ENCODE measurements at places on chromosomes 5 and 9.

- DNase-seq, result no peak
These were observed 165.2 kb upstream of the NFIB start for GRCh38 chr9:14479163-14479560.

DNA sequence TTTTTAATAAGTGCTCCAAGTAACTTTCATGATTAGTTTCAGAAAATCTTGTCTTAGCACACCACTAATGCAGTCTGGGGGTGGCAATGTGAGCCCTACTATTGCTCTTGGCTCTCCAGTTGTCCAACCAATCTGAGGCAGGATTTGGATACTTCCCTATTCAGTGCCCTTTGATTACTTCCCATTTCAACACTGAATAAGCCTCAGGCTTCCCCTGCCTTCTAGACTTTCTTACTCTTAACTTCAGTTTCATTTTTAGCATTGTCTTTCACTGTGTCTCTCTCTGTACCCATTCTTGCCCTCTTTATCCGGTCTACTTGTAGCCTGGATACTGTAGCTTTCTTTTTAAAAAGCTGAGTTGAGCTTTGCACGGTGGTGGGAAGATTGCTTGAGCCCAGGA lies 186.1 kb downstream of the C9orf152 start:
- no peak for DNase-seq

DNA sequence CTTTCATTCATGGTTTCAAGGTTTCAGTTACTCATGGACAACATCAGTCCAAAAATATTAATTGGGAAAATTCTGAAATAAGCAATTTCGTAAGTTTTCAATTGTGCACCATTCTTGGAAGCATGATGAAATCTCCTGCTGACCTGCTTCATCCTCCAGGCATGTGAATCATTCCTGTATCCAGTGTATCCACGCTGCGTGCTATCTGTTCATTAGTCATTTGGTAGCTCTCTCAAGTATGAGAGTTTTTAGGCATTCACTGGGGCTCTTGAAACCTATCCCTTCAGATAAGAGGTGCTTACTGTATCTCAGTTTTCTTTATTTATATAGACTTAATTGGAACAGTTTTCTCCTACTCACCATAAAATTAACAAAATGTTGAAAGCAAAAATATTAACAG lies 293.0 kb downstream of the CDH12 start:
- no peak for DNase-seq

- DNase-seq, result no peak
These were observed 14.4 kb upstream of the PAIP1 start for GRCh38 chr5:43571237-43571636.
